ENCODE measurements at places on chromosomes 6 and 20.

GRCh38 chr6:127865108-127865507, 35.8 kb downstream of the THEMIS start:
- DNase-seq, result no peak

- DNase-seq, result no peak
Observed at GRCh38 chr20:45701104-45701503, 734 bp upstream of the WFDC13 start.

DNA sequence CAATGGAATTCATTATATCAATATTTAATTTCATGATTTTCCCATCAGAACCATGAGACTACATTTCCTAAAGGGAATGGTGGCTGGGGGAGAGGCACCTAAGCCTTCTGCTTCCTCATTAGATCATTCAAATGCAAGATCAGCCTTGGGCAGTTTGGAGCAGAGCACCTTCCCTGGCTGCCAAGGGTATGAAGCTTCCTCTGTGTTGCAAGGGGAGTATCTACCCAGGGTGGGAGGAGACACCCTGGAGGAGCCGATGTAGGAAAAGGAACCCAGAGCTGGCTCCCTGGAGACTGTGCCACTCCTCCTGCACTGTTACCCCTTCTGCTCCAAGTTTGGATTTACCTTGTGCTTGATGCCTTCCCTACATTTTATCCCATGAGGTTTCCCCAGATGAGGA, 299.7 kb upstream of the PRDM1 start:
- DNase-seq, result no peak

GRCh38 chr6:31945507-31946369, at the start of gene CFB:
Gene CFB (plus strand): TSS chr6:31946095. CDS start chr6:31946222, 127 bp downstream.
- no peak for DNase-seq

GRCh38 chr20:20217621-20218020, 150.3 kb upstream of the INSM1 start:
- no peak for DNase-seq

DNA sequence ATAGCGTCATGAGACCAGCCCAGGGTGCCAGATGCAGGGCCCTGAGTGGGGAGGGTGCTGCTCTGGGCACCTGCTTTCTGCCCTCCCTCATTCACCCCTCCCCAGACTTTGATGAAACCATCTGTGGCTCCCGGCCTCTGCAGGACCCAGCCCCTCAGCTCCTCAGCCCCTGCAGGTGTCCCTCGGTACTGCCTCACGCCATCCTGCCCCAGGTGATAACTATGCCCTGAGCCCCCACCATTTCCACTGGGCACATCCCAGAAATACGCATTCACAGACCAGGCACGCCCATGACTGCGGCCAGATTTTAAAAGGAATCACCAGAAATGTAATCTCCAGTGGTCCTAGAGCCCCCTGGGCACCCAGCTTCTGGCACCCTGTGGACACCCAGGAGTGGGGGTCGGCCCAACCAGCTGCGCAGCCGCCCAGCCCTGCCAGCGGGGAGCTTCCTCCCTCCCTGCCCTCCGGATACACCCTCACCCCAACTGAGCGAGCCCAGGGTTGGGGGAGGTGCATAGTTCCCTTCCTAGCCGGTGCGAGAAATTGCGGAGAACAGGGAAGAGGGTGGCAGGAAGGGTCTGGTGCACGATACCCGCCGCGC, 615 bp upstream of the NTSR1 start:
- no peak for DNase-seq

GRCh38 chr6:28462401-28462800, 19.1 kb upstream of the ZSCAN23 start:
- peak; percentile 16 for DNase-seq

DNA sequence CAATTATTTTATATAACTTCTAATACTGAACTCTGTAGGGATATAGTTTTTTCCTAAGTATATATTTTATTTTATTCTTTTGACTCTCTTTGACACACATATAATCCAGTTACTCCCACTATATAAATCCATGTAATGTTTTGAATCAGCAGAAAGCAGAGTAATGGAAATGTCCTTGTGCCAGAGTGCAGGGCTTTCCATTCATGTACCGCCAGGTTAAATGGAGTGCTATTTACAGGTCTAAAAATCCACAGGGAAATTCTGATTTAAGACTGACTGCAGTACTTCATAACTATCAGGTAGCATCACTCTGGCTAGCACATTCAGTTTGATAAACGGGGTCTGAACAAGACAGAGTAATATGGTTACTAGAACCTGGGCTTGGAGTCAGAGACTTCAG, 626.8 kb downstream of the COL12A1 start:
- no peak for DNase-seq

DNA sequence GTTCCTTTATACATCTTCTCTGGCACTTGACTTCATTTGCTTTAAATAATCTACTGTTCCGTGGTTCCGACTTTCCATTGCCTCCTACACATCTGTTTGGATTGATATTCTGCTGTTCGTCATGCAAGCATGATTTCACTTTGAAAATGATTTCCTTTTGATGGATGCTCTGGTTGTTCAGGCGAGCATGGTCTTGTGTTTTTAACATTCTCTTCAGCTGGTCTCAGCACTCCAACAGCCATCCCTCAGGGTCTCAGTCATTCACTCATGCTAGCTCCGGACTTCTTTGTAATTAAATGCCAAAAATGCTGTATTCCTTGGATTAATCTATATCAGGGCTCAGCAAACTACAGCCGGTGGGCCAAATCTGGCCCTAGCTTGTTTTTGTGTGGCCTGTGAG, 27.2 kb upstream of the SPACA1 start:
- DNase-seq, result no peak

DNA sequence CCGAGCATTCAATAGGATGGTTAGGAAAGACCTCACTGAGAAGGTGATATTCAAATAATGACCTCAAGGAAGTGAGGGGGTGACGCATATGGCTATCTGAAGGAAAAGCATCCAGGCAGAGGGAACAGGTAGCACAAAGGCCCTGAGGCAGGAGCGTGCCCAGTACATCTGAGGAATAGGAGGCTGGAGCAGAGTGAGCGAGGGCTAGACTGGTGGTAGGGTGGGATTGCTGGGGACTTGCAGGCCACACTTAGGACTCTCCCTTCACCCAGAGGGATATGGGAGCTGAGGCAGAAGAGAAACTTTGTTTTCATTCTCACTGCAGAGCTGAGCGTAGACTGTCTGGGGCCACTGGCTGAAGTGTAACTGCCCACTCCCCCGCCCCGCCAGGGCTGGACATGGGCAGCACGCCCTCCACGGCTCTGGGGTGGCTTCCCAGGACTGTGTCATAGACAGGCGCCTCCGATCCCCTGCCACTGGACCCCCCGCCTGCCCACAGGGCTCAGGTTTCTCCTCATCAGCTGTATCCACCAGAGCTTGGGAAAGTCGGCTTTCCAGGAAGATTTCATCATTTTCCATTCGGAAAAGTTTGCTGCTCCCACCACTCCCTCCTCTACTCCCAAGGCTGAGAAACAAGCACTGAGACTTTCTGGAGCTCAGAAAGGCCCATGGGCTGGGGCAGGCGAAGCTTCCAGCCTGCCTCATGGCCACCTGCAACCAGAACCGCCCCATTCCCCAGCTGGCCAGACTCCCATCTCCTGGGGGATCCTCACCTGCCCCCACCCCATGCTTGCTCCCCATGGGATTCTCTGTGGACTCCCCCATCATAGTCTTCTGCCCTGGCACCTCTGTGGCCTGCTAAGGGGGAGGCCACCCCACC, 142.6 kb downstream of the MRPL14 start:
- DNase-seq, result no peak

GRCh38 chr6:1464781-1465370, 75.5 kb downstream of the FOXF2 start:
- DNase-seq, result no peak

DNA sequence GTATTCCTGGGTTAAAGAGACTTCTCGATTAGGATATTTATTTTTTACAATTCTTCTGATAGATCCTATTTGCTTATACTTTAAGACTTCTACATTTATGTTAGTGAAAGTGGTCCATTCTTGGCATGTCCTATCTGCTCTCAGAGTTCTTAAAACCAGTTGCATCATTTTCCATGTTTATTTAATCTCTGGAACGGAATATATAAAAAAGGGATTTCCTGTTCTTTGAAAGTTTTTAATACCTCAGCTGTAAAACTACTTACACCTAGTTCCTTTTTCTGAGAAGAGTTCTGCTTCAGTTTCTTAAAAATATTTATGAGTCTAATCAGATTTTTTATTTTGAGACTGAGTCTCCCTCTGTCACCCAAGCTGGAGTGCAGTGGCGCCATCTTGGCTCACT, 18.0 kb upstream of the MYL9 start:
- DNase-seq, result no peak

- DNase-seq, result no peak
Observed at GRCh38 chr6:15359335-15359862, 113.5 kb downstream of the JARID2 start.

GRCh38 chr6:159252955-159253508, 83.8 kb downstream of the FNDC1 start:
- no peak for DNase-seq

GRCh38 chr6:109695468-109695867, 4.4 kb downstream of the FIG4 start:
- DNase-seq, result no peak

DNA sequence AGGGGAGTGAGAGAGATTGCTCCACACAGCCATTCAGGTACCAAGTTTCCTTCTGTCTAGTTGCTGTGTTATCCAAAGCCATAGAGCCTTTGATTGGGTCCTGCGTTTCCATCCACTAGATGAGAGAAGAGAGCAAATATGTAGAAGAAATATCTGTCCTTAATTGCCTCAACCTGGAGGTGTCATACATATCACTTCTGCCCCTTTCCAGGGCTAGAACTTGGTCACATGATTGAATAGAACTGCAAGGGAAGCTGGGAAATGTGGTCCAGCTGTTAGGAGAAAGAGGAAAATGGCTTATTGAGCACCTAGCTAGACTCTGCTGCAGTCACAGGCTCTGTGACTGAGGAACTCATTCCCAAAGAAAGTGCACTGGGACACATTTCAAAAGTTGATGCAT, 115.6 kb upstream of the JAG1 start:
- DNase-seq, result no peak

- DNase-seq, result no peak
Observed at GRCh38 chr20:54251096-54251495, 43.2 kb downstream of the PFDN4 start.

GRCh38 chr20:3071610-3072529, at the start of gene OXT:
Gene OXT (plus strand): TSS chr20:3071620. CDS start chr20:3071656, 36 bp downstream.
- peak; percentile 49 for DNase-seq

GRCh38 chr6:72941263-72941662, 284.0 kb downstream of the KHDC1L start:
- no peak for DNase-seq

DNA sequence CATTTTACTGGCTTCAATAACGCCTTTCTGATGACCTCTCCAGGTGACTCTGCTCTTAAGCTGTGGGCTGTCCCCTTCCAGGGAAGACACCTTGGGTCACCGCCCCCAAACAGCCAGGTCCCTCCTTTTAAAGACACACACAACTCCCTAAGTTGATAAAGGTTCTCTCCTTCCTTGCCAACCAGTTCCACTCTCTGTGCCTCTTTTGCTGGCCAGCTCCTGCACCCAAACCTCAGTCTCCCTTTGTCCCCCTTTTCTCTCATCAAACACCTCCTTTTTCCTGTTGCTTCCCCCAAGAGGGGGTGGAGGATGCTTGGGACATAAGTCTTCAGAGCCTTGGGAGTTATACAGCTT, 1.0 kb downstream of the NCOA6 start:
- peak; percentile 70 for DNase-seq

- DNase-seq, result no peak
Observed at GRCh38 chr20:24040896-24041459, 52.4 kb upstream of the GGTLC1 start.

- no peak for DNase-seq
Observed at GRCh38 chr6:113733381-113733780, 123.8 kb upstream of the MARCKS start.

GRCh38 chr6:51559059-51559458, 528.4 kb downstream of the PKHD1 start:
- no peak for DNase-seq

DNA sequence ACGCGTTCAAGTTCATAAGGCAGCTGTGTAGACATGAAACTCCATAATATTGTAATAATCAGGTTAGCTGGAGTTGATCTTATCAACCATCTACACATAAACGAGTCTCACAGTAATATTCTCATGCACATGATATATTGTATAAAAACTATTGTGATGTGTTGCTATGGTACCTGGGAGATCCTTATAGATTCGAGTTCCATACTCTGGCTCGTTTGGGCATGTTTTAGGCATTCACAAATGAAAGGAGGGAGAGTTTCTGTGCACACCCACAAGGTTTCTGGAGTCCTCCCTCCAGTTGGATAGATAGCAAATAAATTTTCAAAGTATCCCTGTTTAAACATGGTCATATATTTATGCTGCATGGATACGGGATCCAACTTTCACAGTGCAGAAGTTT, 567.5 kb upstream of the SLC35B3 start:
- no peak for DNase-seq

DNA sequence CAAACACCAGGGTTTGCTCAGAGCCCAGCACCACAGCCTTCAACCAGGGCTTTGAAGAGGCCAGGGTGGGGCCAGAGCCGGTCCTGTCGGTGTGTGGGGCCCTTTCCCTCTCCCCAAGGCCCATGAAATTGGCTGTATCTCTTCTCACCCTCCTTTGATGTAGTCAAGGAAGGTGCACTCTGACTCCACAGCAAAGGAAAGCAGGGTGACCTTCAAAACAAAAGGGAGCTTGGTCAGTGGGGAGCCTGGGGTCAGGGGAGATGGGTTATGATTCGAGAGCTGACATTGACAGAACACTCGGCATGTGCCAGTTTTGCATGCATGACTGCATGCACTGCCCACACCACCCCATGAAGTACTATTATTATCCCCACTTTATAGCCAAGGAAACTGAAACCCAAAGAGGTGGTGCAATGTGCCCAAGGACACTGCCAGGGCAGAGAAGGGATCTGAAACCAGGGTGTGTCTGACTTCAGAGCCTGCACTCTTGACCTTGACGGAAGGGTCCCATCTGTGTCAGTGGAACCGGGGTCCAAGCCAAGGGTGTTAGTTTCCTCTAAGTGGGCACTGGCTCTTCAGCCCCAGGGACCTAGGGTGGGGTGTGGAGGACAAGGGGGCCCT, 55.4 kb downstream of the RAB44 start:
- no peak for DNase-seq

GRCh38 chr6:91420243-91420642, 833.4 kb upstream of the MAP3K7 start:
- no peak for DNase-seq

DNA sequence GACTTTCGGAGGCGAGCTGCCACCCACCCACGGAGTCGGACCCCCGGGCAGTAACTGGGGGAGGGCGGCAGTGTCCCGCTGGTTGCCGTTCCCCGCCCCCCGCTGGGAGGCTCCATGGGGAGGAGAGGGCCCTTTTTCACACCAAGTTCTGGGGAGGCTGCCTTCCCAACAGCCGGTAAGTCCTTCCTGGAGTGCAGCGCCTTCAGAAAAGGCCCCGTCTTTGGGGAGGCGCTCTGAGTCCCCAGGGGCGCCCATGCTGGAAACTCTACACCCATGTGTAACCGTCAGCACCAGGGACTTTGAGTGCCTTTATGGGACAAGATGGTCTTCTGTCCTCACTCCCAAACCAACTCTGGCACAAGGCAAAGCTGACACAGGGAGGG, 430 bp upstream of the SOX18 start:
- DNase-seq, result no peak
